ENCODE measurements at places on chromosomes 13 and 19.
A peak's percentile ranks its signal among the peaks of the same experiment; 100 is the strongest.

- no peak for DNase-seq
Observed at GRCh38 chr19:54560881-54561385, 12.7 kb upstream of the LILRA2 start.

DNA sequence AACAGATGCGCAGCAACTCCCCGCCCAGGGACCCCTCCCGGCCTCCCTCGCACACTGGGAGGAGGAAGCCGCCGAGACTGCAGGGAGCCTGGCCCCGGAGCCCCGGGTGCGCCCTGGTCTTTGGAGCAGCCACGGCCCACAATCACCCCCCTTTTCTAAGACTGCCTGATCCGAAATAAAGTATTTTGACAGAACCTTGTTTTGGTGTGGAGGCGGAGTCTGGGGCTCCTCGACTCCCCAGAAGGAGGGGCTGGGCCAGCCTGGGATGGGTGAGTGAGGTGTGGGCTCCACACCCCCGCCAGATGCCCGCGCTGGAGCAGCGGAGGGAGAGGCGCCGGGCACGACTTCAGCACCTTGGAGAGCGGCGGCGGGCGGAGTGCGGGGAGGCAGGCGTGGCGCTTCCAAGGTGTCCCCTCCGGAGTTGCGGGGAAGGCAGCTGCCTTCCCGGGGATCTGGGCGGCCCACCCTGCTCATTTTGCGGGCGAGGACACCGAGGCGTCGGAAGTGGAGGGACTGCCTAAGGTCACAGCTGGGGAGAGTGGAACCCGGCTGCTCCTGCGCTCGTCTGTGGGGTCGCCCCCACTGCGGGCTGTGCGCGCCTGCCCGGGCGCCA lies 9.4 kb downstream of the SIRT6 start:
- DNase-seq = no peak

- no peak for DNase-seq
Observed at GRCh38 chr13:66933994-66934393, 296.1 kb downstream of the PCDH9 start.

DNA sequence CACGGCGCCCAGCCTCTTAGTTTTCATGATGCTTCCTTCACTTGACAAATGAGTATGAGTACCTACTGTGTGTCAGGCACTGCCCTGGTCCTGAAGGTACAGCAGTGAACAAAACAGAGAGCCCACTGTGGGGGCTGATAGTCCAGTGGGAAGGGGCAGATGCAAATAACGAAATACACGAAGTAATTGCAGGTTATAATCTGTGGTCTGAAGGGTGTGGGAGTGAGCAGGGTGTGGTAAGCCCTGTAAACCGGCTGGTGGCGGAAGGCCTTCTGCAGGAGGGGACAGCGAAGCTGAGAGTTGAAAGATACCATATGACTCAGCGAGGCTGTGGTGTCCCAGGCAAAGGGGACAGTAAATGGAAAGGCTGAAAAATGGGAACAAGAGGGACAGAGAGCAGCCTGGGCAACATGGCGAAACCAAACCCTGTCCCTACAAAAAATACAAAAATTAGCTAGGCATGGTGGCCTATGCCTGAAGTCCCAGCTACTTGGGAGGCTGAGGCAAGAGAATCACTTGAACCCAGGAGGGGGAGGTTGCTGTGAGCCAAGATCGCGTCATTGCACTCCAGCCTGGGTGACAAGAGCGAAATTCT lies 60.5 kb downstream of the MAP4K1 start:
- no peak for DNase-seq

DNA sequence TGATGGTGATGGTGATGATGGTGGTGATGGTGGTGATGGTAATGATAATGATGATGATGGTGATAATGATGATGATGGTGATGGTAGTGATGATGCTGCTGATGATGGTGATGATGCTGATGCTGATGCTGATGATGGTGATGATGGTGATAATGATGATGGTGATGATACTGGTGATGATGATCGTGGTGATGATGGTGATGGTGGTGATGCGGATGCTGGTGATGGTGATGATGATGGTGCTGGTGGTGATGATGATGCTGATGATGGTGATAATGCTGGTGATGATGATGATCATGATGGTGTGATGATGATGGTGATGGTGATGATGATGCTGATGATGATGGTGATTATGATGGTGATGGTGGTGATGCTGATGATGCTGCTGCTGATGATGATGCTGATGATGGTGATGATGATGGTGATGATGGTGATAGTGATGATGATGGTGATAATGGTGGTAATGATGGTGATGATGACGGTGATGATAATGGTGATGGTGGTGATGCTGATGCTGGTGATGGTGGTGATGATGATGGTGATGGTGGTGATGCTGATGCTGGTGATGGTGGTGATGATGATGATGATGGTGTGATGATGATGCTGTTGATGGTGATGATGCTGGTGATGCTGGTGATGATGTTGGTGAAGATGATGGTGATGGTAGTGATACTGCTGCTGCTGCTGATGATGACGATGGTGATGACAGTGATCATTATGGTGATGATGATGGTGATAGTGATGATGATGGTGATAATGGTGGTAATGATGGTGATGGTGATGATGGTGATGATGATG lies 62.8 kb downstream of the ZNF536 start:
- no peak for DNase-seq

DNA sequence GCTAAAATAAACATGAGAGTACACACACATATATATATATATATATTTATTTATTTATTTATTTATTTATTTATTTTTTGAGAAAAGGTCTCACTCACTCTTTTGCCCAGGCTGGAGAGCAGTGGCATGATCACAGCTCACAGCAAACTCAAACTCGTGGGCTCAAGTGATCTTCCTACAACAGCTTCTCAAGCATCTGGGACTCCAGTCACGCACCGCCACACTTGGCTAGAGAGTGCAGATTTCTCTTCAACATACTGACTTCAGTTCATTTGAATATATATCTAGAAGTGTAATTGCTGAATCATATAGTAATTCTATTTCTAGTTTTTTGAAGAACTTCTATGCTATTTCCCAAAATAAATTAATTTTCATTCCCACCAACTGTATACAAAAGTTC lies 1711.8 kb downstream of the SLITRK5 start:
- DNase-seq = no peak

GRCh38 chr13:21372530-21372929 lies 86.6 kb downstream of the ZDHHC20 start:
- no peak for DNase-seq

GRCh38 chr19:48182434-48182833 lies 12.0 kb downstream of the ZSWIM9 start:
- no peak for DNase-seq

DNA sequence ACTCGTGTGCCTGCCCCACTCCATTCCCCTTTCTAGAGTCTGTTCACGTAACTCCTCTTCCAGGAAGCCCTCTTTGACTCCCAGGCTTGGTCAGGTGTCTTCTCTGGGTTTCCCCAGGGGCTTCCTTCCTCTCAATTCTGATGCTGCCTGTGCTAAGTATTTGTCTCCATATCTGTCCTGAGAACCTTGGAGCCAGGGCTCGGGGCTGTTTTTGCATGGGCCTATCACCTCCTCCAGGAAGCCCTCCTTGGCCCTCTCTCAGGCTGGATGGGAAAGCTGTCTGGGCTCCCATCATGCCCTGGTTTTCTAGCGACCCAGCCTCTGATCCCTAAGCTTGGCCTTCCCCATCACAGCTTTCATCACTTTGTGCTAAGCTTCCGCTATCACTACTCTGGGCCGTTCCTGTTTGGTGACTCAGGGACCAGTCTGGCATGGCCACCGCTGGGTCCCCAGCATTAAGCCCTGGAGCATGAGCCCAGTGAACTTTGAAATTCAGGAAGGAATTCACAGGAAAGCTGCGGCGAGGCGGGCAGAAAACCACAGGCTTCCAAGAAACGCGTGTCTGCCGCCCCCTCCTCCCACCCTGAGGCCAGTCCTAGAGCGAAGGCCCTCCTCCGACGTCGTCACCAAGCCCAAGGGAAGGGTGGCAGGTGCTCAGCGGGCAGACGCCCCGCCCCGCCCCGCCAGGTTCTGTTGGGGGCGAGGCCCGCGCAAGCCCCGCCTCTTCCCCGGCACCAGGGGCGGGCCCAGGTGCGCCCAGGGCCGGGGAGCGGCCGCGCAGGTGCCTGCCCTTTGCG lies 486 bp upstream of the SPINT2 start:
- DNase-seq = no peak

DNA sequence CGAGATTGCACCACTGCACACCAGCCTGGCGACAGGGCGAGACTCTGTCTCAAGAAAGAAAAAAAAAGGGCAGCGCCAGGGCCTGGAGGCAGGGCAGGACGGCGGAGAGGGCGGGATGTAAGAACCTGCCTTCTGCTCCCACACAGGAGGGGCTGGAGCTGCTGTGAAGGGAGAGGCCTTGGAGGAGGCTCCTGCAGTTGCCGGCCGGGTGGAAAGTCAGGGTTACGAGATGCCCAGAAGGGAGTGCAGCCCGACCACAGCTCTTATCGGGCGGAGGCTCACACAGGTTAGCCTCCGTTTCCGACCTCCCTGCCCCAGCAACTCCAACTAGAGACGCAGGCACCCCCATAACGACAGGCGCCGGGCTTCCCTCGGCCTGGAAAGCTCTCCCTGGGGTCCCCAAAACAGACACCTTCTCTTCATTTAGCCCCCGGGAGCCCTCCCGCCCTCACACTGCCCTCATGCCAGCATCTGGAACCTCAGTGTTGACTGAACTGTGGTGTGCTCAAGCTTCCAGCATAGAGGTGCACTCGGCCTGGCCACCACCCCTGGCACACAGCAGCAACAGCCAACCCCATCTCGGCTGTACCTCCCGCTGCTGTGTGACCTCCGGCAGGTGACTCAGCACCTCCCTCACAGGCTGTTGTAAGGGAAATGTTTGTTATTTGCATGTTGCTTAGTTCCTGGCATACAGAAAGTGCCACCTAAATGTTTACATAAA lies 1.4 kb downstream of the PLPP2 start:
- DNase-seq = peak; percentile 13

DNA sequence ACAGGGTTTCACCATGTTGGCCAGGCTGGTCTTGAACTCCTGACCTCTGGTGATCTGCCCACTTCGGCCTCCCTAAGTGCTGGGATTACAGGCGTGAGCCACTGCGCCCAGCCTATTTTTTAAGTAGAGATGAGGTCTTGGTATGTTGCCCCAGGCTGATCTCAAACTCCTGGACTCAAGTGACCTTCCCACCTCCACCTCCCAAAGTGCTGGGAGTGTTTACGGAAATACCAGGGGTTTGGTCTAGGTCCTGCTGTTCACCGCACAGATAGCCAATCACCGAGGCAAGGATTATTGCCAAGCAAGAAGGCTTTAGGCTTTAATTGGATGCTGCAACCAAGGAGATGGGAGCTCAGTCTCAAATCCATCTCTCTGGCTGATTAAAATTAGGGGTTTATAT lies 11.6 kb downstream of the CLEC4G start:
- no peak for DNase-seq

GRCh38 chr13:49214917-49215376 lies 5.2 kb upstream of the MLNR start:
- no peak for DNase-seq

- no peak for DNase-seq
Observed at GRCh38 chr19:52724701-52725514, 9.9 kb downstream of the ZNF611 start.

DNA sequence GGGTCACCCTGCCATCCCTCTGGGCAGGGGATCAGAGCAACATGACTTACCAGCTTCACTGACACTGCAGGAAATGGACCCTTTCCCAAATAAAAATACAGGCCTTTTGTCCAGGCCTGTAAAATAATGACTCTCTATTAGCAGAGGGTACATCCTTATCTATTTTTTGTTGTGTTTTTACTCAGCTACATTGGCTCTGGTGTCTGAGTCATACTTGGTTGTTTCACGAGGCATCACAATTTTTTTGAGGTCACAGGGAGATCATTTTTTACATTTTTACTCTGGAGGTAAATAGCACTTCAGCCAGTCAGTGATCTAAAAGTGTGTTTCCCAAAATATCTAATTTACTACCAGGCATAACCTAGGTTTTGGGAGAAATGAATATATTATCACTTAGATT lies 6.9 kb upstream of the HTR2A start:
- no peak for DNase-seq

- no peak for DNase-seq
Observed at GRCh38 chr13:96223231-96223630, 133.3 kb downstream of the HS6ST3 start.

DNA sequence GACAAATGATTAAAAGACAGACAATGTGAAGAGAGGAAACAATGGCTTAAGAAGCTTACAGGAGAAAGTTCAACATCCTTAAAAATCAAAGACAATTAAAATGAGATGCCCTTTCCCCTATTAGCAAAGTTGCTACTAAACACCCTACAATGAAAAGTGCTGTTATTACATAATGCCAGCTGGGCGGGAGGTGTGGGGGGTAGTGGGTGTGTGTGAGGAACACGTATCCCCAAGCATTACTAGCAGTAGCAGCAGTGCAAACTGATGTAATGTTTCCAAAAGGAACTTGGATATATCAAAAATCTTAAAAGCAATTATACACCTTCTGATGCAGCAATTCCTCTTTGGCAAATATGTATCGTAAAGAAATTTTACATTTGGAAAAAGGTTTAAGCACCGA lies 70.9 kb downstream of the PEG3 start:
- no peak for DNase-seq

- no peak for DNase-seq
Observed at GRCh38 chr13:100305398-100305797, 216.5 kb downstream of the PCCA start.

DNA sequence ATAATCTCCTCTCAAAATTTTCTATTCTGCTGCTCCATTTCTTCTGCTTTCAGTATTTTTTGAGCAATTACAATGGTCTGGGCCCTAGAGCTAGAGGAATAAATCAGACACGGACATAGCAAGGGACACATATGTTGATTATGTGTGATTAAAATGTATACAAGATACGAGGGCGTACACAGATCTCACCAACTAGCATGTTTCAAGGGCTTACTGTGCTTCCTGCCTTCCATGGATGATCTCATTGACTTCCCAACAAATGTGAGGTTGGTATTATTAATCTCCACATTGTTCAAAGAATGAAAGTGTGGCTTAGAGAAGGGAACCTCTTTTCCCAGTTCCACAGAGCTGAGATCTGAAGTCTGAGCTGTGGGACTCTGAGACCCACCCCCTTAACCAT lies 9.1 kb downstream of the PLD3 start:
- DNase-seq = no peak

GRCh38 chr13:29369060-29369743 lies 226.3 kb downstream of the SLC7A1 start:
- no peak for DNase-seq

DNA sequence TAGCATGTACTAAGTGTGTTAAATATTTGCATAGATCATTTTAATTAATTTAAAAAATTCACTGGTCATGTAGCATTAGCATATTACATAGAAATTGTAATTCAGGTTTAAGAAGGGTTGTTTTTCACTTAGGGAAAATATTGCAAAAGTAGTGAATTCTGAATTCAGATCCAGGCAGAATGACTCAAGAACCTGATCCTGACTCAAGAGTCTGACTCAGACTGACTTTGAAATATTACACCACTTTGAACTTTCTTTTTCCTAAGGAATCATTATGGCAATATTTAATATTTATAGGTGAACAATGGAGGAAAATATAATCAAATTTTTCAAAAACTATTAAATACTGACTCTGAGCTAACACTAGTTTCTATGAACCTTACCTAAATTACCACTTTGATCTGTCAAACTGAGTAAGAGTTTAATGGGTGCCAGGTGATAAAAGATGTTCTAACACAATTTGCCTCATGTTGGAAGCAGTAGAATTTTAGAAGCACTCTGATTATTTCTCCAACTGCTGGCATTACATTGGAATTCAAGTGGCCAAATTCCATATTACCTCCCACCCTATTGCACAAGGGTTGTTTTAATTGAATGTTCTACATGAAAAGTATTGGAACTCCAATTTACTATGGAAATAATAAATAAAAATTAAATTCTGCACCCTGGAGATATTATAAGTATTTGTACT lies 261.6 kb downstream of the SLITRK1 start:
- DNase-seq = no peak

Measured in pulmonary artery endothelial cell (primary cell).